ENCODE measurements at places on chromosomes 12 and 14. TPM values are rescaled to one million over a fixed set of nuclear protein-coding genes. Genes with fewer than 3 reads are reported as not detected.

DNA sequence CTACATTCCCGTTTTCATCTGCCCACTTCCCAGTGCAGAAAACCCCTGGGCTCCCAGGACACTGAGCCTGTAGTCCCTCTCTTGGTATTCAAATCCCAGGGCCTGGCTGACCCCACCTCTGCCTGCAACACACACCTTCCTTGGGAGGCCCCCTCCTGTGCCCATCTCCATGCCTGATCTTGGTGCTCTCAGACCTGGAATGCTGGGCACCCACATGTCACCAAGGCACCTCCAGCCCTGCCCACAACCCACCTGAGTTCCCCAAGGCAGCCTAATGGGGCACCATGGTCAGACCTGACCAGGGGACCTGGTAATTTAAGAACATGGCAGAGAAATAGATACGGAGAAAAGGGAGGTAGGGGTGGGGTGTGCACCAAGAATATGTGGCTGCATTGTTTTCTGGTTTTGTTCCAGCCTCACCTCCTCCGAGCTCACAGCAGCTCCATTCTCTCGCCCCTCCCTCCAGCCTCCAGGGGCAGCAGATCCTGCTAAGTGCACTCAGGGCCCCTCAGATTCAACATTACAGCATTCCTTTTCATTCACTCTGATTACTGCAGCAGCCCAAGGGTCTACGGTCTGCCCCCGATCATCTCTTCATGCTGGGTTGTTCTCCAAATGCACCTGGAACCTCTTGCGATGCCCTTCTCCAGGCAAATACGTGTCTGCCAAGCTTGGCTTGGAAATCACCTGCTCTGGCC, 9.2 kb upstream of the HSP90AA1 start:
- no peak for DNase-seq

DNA sequence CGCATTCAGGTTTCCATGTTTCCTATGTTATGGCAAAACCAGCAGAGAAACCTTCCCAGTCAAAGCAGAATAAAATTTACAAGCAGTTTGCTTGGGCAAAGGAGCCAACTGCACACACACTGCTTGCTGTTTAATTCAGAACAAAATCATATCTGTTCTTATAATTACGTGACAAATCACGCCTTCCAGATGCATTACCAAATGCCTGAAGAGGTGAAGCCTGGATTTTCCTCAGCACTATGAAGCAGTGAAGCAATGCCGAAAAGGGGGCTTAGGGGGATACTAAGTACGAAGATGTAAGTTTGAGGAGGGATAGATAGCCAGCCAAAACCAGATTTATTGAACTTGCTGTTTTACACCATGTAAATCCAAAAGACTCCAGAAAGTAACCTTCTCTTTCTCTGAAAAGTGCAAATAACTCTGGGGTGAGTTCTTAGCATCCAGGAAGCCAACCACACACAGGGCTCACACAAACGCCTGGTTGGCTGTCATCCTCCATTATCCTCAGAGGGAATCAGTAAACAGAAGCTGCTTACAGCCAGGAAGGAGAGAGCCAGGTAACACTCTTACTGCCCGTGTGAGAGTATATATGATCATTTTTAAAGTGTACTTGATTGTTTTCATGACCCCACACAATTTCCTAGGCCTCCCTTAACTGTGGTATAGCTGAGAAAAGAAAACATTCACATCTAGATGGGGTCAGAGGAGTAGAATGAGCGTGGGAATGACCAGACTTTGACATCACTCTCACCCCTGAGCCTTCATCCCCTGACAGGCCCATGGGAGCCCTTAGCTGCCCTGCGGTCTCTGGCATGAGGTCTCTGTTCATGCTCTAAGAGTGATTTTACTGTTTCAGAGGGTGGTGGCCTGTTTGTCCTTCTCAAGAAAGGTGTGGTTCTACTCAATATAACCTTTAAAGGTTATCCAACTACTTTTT, 442.5 kb downstream of the EGLN3 start:
- DNase-seq = no peak

GRCh38 chr12:10111451-10111850, 12.7 kb upstream of the CLEC1A start:
- DNase-seq = no peak

DNA sequence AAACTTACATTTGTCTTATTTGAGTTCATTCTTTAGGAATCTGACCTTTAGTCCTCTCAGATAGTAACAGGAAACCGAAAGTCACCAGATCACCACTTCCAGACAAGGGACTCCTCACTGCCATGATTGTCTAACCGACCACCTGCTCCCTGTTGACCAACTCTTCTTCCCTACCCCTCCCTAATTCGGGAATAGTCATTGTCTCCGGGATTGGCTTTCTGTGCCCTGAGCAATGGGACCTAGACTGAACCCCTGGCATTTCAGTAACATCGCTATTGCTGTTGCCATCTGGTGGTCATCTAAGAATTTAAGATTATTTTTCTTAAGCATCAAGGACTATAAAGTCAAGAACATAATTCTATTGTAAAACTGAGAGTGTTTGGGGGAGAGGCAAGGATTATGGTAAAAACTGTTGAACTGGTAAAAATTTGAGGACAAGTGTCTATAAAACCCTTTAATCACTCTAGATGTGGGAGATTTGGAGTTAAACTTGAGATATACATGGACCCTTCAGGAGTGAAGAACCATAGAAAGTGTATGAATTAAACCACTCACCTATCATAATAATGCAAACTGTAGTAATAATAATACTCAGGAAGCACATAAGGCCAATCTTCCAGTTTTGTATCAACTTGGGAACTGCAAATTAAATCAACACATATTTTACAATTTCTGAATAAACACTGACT, 6.3 kb downstream of the CLEC2A start:
- DNase-seq = peak; percentile 9

The STYK1 gene
- total RNA-seq = not detected

Measured in HepG2 (cell line).